ENCODE measurements at places on chromosomes 1 and 21.

DNA sequence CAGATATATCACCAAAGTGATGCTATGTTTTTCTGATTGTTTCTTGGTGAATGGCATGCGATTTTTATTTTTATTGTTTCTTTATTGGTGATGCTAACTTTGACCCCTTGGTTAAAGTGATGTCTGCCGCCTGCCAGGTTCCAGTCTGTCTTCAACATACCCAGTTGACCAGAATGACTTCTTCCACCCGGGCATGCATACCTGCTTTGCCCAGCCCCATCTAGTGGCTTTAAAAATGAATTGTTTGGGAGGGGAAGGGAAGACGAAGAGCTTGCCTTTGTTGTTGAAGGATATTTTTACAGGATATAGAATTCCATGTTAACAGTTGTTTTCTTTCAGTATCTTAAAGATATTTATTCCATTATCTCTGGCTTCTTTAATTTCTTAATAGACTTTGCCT, 65.1 kb downstream of the ATG4C start:
- DNase-seq, result no peak

- DNase-seq, result no peak
Measured at GRCh38 chr21:17537299-17537698, 24.5 kb downstream of the CXADR start.

DNA sequence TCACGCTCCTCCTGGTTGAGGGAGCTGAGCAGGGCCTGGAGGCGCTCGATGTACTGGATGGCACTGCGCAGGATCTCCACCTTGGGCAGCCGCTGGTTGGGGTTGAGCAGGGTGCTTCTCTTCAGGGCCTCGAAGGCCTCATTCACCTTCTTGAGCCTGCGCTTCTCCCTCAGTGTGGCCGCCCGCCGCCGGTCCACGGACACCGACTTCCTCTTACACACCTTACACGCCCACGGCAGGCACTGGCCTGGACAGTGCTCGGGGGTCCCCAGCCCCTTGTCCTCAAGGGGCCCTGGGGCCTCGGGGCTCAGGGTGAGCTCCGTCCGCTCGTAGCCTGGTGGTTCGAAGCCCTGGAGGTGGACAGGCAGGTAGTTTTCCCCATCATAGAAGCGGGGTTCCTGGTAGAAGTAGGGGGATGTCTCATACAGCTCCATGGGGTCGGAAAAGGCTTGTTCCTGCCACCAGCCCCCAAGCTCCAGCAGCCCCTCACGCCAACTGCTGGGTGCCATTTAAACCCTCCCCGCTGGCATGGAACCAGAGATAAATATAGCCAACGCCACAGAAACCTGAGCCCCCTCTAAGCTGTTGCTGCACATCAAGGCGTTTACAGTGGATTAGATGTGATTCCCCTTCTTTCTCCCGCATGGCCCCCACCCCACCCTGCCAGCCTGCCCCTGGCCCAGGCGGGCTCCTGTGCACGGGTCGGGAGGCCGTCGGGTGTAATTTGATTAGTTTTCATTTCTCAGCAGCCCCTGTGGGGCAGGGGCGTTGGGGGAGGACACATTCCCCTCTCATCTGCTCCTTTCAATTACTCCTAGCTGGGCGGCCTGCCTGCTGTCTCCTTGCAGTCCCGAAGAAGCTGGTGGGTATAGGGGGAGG, at the start of gene MYOG:
Gene MYOG, minus strand, starts transcription at position 485 of the 879 bp plus-strand sequence. Its CDS starts 51 bp downstream, at position 434.
- DNase-seq, result no peak

DNA sequence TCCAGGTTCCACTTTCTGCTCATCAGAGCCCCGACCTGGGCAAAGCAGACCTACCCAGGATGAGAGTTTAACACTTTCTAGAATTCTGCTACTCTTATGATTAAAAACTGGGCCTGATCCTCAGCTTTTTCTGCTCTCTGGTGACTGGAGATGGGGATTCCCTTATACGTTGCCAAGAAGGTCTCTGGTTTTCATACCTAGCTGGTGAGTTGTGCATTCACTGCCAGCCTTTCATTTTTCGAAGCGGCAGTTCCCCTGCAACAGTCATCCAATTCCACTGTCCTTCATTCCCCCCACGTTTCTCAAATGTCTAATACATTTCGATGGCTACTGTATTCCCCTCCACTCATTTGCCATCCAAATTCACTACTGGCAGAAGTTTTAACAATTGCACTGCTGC, 135.3 kb downstream of the ADSS2 start:
- DNase-seq, result no peak

GRCh38 chr1:51930329-51930728, 51.8 kb upstream of the NRDC start:
- no peak for DNase-seq

All from Right ventricle myocardium inferior (tissue), 1 donor.